ENCODE measurements at places on chromosomes 1 and 21. TPM values are rescaled to one million over a fixed set of nuclear protein-coding genes. Genes with fewer than 3 reads are reported as not detected.

DNA sequence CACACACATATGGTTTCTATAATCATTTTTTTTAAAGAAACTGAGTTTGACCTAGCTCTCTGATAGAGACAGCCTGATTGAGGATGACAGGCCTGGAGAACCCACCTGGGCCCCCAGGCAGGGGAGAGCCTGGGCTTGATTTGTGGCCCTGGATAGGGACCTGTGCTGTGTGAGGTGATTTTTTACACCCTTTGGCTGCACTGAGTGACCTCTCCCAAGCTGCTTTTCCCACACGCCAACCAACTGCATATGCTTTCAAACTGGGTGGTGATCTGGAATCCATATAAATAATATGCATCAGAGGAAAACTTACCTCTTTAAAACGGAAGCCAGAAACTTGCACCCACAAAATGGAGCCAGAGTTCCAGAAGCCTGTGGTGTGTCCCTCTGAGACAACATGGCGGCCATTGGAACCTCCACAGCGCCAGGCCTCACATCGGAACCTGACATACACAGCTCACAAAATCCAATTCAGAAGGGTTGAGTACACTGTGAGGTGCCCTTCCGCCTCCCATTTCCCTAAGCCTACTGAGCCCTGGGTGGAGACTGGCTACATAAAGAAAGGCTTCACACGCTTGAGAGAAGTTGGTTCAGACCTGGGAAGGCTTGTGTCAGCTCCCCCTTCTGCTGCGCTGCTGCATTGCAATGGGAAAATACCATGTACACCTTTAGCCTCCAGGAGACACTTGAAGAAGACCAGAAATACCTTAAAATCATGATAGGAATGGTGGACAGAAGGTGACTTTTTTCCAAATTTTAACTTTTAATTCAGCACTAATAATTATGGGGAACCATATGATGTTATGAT, 160.7 kb downstream of the HHIPL2 start:
- DNase-seq = no peak

Gene MAST2
- 22.0 TPM for total RNA-seq

- DNase-seq = no peak
Observed at GRCh38 chr1:162161916-162162550, 92.5 kb downstream of the NOS1AP start.

Gene S100A10
- total RNA-seq = 351 TPM

Gene MYOC
- total RNA-seq = 4.9 TPM

DNA sequence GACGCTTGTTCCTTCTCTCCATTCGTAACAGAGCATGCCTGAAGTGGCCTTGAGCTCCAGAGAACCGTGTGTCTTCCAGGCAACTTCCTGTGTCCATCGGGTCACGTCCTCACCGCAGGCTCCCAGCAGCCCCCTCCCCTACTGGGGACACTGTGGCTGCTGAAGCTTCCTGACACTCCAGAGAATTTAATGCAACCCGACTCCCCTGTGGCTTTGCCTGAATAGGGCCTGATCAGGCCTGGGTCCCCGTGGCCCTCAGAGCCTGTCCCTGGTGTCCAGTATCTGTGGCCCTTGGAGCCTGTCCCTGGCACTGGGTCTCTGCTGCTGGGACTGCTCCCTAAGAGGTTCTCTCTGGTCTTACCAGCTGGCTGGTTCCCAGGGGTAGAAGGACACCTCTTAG, 219.7 kb upstream of the VAMP3 start:
- no peak for DNase-seq

GRCh38 chr1:177469519-177469918, 298.8 kb downstream of the BRINP2 start:
- DNase-seq = no peak

GRCh38 chr1:181204530-181204929, 116.0 kb downstream of the IER5 start:
- no peak for DNase-seq

- DNase-seq = no peak
Observed at GRCh38 chr1:227094249-227094966, 154.3 kb downstream of the COQ8A start.

- DNase-seq = no peak
Observed at GRCh38 chr1:206495493-206496046, 11.8 kb upstream of the RASSF5 start.

Gene FAM151A
- total RNA-seq = 0.72 TPM

GRCh38 chr1:218482683-218483082, 137.5 kb downstream of the TGFB2 start:
- DNase-seq = no peak

Gene INSRR
- 0.06 TPM for total RNA-seq

Gene OR2L8
- total RNA-seq = not detected

DNA sequence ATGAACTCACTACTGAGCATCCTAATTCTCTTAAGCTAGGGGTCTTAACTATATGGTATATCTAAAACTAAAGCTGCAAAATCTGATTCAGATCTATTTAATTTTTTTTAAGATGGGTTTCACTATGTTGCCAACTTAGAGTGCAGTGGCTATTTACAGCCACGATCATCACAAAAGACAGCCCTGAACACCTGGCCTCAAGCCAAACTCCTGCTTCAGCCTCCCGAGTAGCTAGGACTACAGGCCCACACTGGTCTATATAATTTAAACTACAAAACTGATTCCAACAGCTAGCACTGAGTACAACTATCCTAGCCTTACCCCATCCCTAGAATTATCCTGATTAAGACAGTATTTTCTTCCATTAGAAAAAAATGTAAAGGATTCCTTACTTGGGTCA, 37.1 kb downstream of the EIF4G3 start:
- no peak for DNase-seq
